Upper lobe of left lung (tissue), 6 donors: ENCODE measurements at places on chromosomes 16 and 17.

DNA sequence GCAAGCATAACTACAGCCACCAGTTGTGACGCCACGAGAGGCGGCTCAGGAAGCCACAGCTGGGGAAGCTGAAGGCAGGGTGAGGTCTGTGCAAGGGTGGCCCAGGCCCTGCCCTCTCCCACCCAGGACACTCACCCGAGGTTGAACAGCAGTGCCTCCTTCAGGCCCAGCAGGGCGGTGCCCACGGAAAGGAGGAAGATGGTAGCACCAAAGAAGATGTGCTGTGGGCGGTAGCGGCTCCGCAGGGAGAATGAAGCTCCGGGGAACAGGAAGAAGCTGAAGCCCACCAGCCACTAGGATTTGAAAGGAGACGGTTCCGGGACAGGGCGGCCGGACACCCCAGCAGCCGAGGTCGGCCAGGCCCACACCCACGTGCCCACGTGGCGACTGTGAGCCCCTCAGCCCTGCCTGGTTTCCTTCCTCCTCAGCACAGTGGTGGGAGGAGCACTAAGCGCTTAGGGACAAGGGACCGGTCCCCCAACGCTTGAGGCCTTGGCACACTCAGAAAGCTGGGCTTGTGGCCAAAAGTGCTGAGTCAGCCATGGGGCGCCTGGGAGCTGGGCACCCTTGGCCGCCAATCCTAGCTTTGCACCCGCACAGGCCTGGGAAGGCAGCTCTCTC lies 11.0 kb downstream of the CYB561 start:
- no peaks in the 10 kb centered on the region for H3K27me3 ChIP-seq
- peaks cover 67% of the 10 kb centered on the region for H3K4me1 ChIP-seq
- H3K4me3 ChIP-seq, result no peak overlapping the region
- no peaks in the 10 kb centered on the region for H3K36me3 ChIP-seq

DNA sequence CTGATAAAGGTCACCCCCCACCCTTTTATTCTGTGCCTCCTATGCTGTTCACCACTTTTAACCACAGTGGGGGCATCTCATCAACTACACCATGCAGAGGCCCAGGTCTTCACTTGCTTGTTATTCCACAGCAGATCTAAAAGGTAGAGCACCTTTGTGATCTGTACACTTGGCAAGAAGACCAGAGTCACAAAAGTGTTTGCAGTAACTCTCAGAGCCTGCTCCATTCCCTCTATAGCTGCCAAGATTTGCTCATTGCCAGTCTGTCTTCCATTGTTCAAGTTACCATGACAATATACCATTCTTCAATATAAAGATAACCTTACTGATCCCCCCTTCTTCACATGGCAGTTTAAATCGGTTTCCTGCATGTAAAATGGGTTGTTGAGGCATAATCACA lies 180.0 kb downstream of the TOX3 start:
- no peaks in the 10 kb centered on the region for H3K4me1 ChIP-seq
- DNase-seq, result no peak
- no peak overlapping the region for H3K27ac ChIP-seq

GRCh38 chr17:43531955-43532354 lies 14.2 kb downstream of the ETV4 start:
- no peak overlapping the region for H3K4me3 ChIP-seq
- no peak overlapping the region for H3K27ac ChIP-seq
- H3K4me1 ChIP-seq, result peaks cover 16% of the 10 kb centered on the region
- H3K36me3 ChIP-seq, result no peaks in the 10 kb centered on the region
- DNase-seq, result no peak

DNA sequence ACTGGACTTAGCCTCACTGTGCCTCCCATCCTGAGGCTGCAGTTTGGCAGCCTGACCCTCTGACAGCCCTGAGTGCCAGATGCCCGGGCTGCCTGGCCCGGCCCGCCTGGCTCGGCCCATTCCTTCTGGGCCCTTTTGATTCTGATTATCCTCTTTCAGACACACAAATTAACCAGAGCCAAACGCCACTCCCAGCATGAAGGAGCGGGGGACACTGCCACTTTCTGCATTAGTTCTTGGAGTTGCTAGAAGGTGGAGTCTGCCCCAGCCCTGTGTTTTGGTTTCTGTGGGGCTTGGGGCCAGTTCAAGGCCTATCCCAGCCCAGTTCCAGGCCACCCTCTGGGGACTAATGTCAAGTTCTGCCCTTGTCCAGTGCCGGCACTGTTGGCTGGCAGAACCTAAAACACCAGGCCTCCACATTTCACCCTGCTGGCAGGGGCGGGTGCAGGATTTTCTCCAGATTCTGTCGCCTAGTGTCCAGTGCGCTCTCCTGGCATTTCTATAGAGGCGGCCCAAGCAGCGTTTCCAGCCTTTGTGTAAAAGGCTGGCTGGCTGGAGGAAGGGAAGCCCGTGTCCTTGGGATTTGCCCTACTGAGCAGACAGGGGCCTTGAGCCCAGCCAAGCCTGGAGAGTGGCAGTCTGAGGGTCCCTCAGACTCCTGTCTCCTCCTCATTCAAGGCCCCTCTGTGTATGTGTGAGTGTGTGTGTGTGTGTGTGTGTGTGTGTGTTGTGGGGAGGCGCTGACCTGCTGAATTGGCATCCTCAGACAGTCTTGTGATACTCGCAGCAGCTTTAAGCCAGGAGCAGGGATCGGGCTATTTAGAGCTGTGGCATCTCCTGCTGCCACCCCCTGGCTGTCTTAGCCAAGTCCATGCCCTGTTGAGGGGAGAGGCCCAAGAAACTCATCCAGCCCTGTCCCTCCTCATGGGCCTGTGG lies 21.4 kb downstream of the PLCD3 start:
- peaks cover 27% of the 10 kb centered on the region for H3K36me3 ChIP-seq
- H3K4me1 ChIP-seq, result no peaks in the 10 kb centered on the region
- no peak overlapping the region for H3K4me3 ChIP-seq
- H3K27ac ChIP-seq, result no peak overlapping the region

GRCh38 chr16:71479420-71479819 lies 9.7 kb downstream of the ZNF19 start:
- no peak overlapping the region for H3K4me3 ChIP-seq
- H3K27ac ChIP-seq, result no peak overlapping the region
- no peaks in the 10 kb centered on the region for H3K27me3 ChIP-seq
- peaks cover 44% of the 10 kb centered on the region for H3K36me3 ChIP-seq
- peaks cover 4% of the 10 kb centered on the region for H3K4me1 ChIP-seq
- DNase-seq, result no peak
